NCI-H1930 (cell line): ENCODE measurements at places on chromosomes 4 and X.

GRCh38 chr4:8754634-8755589 lies 116.7 kb downstream of the HMX1 start:
- no peak for DNase-seq

DNA sequence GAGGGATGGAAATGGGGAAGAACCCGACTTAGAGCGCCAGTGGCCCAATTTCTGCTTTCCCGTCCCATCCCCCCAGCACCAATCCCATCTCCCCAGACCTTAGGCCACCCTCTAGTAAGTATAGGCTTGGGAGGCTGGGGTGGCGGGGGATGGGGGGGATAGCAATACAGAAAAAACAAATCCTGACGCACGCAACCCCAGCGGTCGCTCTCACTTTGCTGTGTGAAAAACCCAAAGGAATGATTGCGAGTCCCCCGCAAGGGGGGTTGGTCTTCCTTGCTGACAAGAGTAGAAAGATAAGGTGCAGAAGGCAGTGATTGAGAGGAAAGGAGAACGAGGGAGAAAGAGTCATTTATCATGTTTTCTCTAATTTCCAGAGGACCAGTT lies 863 bp downstream of the CPE start:
- peak; percentile 33 for DNase-seq

- DNase-seq: no peak
Observed at GRCh38 chr4:113675731-113676697, 85.5 kb downstream of the CAMK2D start.

DNA sequence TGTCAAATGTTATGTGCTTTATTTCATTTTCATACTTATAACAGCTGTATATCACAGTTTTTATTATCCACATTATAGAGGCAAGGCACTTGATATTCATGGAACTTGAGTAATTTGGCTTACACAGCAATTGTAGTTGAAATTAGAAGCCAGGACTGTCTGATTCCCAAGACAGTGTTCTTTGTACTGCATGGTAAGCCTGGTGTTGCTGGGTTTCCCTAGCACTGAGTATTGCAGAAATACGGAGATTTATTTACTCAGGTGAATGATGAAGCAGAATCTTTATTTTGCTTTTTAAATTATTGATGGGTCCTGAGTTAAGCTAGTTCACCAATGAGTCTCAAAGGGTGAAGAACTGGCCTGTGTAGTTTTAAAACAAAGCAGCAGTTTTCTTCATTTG lies 70.0 kb downstream of the UGT8 start:
- DNase-seq: no peak
